Left kidney (tissue), 8 donors: ENCODE measurements at places on chromosomes 5 and 9.

- DNase-seq: no peak
Measured at GRCh38 chr5:172207511-172207910, 13.5 kb downstream of the EFCAB9 start.

DNA sequence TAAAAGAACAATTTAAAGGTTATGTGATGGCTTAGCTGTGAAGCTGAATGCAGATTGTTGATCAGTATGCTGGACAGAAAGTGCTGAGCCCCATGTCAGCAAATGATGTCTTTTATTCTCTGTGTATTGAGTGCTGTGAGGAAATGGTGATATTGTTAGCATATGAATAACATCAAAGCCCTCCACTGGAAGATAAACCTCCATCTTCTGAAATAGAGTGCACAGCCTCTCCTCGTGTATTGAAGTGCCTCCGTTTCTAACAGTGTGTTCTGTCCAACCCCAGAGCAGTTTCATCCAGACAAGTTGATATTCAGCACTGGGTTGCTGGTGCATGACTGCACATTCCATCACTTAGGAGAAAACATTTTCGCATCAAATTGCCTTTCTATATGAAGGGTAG lies 242.9 kb downstream of the CSNK1G3 start:
- DNase-seq: peak; percentile 13

DNA sequence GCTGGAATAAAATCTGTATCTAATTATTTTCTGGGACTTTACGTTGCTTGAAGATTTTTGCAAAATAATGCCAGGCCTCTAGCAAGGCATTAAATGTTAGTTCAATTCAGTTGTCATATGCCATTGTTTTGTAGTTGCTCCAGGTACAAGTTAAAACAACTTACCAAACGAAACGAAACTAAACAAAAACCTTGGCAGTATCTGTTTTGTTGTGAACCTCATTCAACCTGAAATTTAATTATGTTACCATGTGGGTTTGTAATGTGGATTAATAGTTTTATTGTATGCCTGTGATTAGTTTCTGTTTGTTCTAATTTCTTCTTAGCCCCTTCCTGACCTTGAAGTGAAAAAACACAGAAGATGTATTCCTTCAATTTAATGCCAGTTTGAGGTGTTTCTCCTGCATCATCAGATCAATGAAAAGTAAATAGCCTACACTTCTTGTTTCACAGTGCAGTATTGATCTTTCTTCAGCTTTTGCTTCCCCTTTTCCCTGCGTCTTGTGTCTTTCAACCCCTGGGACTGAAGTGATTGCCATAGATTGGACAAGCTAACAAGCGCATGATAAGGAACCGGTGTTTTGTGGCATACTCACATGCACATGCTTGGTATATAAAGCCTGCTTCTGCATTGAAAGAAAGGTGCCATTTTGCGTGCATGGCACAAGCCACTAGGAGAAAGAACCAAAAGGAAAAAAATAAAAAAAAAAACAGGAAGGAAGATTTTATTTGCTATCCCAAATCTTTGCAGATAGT lies 699.0 kb upstream of the ARRDC3 start:
- no peak for DNase-seq

GRCh38 chr9:98978231-98978681 lies 34.5 kb downstream of the COL15A1 start:
- DNase-seq: no peak

DNA sequence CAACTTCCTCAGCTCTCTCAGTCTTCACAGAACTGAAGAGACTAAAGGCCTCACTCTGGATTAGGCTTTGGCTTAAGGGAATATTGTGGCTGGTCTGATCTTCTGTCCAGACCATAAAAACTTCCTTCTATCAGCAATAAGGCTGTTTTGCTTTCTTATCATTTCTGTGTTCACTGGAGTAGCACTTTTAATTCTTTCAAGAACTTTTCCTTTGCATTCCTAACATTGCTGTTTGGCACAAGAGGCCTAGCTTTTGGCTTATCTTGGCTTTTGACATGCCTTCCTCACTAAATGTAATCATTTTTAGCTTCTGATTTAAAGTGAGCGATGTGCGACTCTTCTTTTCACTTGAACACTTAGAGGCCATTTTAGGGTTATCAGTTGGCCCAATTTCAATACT lies 88.7 kb upstream of the ACOT12 start:
- no peak for DNase-seq

DNA sequence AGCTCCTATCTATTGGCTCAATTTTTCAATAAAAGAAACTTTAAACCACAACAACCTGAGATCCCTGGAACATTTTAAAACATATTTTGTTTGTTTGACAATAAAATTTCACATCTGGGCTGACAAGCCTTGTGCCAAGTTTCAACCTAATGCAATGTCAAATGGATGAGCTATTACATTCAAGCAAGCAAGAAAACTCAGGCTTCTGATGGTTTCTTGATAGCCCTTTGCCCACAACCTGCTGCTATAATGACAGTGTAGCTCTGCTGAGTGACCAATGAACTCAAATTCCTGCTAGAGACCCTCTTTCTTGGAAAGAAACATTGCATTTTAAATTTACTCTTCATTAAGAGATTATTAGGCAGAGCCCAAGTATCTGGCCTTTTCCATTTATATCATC lies 472.9 kb downstream of the ARHGEF28 start:
- no peak for DNase-seq

DNA sequence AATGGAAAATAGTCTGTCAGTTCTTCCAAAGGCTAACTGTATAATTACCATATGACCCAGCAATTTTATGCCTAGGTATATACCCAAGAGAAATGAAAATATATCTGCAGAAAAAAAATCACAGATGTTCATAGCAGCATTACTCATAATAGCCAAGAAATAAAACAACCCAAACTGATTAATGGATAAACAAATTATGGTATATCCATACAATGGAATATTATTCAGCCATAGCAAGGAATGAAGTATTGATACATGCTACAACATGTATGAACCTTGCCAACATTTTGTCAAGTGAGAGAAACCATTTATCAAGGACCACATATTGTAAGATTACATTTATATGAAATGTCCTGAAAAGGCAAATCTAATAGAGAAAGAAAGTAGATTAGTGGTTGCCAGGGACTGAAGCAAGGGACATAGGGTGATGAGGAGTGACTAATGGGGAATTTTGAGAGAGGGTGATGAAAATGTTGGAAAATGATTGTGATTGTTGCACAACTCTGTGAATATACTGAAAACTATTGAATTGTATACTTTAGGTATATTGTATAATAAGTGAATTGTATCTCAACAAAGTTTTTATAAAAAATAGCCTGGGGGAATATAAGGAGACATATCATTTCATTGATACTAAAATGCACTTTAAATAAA lies 114.4 kb downstream of the PBX3 start:
- DNase-seq: no peak

- DNase-seq: no peak
Measured at GRCh38 chr5:146580237-146580636, 64.2 kb upstream of the GPR151 start.

GRCh38 chr5:167248257-167248656 lies 1043.2 kb upstream of the WWC1 start:
- DNase-seq: no peak

GRCh38 chr9:92716557-92716956 lies 46.6 kb upstream of the IPPK start:
- peak; percentile 55 for DNase-seq

GRCh38 chr9:136343121-136343883 lies 16.0 kb downstream of the GPSM1 start:
- no peak for DNase-seq

DNA sequence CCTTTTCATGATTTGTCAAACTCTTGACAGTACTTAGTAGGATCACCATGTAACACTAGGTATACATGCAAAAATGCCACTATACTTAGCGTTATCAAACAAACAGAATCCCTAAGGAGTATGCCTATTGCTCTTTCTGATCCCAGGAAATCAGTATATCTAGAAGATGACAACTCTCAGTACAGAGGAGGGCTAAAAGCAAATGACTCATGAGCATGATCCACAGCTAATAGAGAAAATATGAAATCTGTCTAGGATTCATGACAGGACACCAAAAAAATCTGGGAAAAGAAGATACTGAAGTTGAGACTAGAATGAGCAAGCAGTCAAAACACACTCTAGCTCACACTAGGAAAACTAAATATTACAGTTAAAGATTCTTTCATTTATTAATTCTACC lies 89.2 kb downstream of the RAPGEF6 start:
- no peak for DNase-seq

DNA sequence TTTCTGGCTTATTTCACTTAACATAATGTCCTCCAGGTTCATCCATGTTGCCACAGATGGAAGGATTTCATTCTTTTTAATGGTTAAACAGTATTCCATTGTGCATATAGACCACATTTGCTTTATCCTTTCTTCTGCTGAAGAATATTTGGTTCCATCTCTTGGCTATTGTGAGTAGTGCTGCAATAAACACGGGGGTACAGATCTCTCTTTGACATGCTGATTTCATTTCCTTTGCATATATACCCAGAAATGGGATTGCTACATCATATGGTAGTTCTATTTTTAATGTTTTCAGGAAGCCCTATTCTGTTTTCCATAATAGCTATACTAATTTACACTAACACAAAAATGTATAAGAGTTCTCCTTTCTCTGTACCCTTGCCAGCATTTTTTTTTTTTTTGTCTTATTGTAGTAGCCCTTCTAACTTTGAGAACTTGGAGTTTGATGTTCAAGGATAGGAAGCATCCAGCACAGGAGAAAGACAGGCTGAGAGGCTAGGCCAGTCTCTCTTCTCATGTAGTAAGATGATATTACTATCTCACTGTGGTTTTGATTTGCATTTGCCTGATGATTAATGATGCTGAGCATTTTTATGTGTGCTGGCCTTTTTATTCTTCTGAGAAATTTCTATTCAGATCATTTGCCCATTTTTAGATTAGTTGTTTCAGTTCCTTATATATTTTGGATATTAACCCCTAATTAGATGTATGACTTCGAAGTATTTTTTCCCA lies 592.2 kb upstream of the ZNF608 start:
- no peak for DNase-seq

- DNase-seq: no peak
Measured at GRCh38 chr9:12760758-12761157, 14.1 kb upstream of the LURAP1L start.

- DNase-seq: no peak
Measured at GRCh38 chr5:74332682-74333081, 307.8 kb downstream of the ENC1 start.

GRCh38 chr9:6184749-6185645 lies 30.6 kb upstream of the IL33 start:
- no peak for DNase-seq

- DNase-seq: no peak
Measured at GRCh38 chr9:99666571-99666970, 155.1 kb upstream of the NR4A3 start.

GRCh38 chr9:128835246-128836210 lies 5.9 kb upstream of the SPOUT1 start:
- no peak for DNase-seq
